ENCODE measurements at places on chromosomes 12 and 14. TPM values are rescaled to one million over a fixed set of nuclear protein-coding genes. Genes with fewer than 3 reads are reported as not detected.

DNA sequence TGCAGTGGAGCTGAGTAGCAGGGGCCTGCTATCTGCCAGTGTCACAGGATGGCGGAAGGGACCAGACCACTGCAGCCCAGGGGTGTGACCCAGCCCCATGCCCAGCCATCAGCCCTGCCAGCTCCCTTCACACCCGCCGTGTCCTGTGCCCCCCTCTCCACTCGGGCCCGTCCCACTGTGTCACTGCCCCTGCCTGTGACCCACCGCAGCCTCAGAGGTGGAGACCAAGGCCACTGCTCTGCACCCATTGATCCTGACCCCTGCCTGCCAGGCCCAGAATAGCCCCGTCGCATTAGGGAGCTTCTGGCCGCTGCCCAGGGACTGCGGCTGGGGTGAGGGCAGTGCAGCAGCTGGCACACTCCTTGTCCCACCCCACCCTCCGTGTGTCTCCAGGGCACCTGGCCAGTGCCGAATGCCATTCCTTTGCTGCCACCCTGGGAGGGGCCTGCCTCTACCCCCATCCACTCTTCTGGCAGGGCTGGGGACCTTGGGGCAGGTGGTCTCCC is 2.1 kb upstream of the CRIP2 start:
- no peak for DNase-seq

DNA sequence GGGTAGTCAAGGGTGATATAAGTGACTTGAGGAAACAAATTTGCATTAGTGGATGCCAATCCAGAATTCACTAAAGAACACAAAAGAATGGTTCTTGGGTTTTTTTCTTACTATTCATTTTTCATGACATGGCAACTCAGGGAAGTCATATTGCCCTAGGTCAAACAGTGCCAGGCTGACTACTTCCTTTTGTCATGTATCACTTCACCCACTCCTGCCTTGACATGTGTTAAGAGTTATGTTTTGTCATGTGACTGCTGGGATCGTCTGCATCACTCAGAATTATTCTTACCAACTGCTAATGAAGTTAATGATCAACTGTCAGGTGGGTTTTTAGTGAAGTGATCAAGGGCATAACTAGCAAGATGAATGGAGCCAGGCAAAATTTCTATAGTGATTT is 74.2 kb downstream of the PRORP start:
- DNase-seq, result no peak

DNA sequence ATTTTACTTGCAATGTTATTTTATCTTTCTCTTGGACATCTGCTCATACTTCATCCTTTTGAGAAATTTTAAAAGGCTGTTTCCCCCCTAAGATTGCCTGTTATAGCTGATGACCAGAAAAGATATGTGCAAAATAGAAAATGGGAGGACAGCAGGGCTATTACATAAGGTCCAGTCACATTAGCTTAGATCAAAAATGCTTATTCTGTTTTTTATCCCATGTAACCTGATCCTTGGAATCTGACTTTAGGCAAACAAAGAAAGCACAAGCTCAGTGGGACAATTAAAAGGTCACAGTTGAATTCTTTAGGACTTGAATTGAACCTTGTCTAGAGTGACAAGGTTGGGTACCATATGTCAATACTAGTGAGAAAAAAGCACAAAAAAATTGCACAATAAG is 65.1 kb upstream of the TRHDE start:
- DNase-seq, result no peak

DNA sequence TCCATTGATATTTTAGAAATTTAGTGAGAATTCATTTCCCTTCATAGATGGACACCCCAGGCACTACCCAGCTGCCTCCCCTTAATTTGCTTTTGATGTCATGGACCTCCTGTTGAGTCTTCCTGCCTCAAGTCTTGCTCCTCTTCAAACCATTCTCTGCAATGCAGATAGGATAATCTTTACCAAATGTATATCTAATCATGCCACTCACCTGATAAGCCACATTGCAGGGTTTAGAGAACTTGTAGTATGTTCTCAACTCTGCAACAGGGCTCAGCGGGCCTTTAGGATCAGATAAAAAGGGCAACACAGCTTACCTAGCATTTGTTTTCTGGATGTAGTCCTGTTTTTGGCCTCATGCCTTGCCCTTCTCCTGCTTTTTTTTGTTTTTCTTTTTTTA is 234.5 kb downstream of the EMP1 start:
- no peak for DNase-seq

DNA sequence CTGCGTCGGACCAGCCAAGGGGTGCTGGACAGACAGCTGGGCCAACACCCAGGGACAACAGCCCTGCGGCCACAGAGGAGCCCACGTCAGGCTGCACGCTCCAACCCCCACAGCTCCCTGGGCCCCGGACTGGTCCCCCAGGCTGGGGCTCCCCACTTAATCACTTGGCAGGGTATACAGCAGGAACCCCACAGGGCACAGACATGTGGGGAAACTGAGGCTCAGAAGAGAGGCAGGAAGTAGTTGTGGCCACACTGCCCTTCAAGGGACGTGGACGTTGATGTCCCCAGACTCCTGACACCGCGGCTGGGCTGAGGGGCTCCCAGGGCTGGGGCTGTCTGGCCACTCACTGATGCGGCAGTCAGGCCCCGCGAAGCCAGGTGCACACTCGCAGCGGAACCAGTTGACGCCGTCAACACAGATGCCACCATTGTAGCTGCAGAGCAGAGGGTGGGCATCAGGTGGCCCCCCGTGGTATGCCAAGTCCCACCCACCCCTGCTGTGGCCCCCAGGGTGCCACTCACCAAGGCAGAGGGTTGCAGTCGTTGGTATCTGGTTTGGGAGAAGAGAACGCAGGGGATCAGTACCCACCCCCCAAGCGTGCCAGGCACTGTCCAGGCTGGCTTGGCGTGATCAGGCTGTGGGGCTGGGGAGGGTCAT is 21.5 kb downstream of the JAG2 start:
- no peak for DNase-seq

Gene EMP1
- polyA plus RNA-seq, result 228 TPM

- DNase-seq, result no peak
These were observed 3.7 kb downstream of the MYBPC1 start for GRCh38 chr12:101598483-101598882.

GRCh38 chr12:93653712-93654111 is 23.5 kb upstream of the CRADD start:
- no peak for DNase-seq

DNA sequence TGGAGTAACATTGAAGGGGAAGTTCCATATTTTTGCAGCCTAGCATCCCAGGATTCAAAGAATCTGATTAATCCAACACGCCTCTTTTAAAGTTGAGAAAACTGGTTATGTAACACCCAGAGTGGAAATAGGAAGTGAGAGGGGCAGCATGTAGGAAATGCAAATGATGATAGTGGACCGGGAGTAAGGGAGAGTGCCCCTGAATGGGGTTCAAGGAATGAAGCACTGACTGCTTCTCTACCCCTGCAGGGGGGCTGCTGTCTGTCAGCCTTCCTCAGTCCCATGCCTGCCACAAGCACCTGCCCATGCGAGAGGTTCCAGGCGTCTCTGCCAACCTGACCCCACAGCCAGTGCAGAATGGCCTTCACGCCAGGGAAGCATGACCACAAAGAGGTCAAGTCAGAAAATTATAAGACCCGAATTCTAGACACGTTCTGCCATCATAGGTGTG is 126.5 kb upstream of the CCND2 start:
- DNase-seq, result no peak

DNA sequence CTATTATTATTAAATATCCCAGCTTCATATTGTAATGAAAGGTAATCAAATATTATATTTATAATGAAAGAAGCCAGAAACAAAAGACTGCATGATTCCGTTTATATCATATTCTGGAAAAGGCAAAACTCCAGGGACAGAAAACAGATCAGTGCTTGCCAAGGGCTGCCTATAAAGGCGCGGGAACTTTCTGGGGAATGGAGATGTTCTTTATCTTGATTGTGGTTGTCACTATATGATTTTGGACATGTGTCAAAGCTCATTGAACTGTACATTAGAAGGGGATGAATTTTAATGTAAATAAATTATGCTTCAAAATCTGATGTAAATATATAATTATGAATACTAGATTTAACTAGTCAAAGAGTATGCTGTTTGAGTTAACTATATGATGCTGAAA is 115.4 kb upstream of the KRAS start:
- no peak for DNase-seq

Gene TAS2R43
- polyA plus RNA-seq, result not detected

Gene APEX1
- polyA plus RNA-seq, result 219 TPM

Gene ZNF268
- 16.2 TPM for polyA plus RNA-seq
